ENCODE measurements at places on chromosomes 2 and 18.

- DNase-seq, result no peak
Measured at GRCh38 chr2:149278872-149279264, 51.5 kb upstream of the LYPD6 start.

- DNase-seq, result no peak
Measured at GRCh38 chr2:210593166-210593565, 36.8 kb downstream of the CPS1 start.

- no peak for DNase-seq
Measured at GRCh38 chr18:44741511-44741910, 60.8 kb downstream of the SETBP1 start.

GRCh38 chr2:136645236-136645828 is 120.0 kb upstream of the THSD7B start:
- DNase-seq, result no peak

DNA sequence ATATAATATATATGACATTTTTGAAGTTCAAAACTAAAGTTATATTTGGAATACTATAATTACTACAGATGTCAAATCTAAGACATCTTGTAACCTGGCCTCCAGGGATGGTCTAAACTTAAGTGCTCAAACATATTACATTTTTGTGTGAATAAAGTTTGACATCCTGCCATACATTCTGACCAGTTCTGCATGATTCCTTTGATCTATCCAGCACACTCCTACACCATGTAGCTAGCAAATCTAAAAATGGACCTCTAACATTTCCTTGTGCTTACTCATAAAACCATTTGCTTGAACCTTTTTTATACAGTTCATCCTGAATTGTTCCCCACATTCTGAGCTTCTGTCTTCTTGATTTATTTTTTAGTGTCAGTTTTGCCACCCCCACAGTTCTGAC is 294.3 kb upstream of the ZNF804A start:
- DNase-seq, result no peak

GRCh38 chr2:48511849-48512470 is 18.0 kb upstream of the STON1 start:
- DNase-seq, result no peak

DNA sequence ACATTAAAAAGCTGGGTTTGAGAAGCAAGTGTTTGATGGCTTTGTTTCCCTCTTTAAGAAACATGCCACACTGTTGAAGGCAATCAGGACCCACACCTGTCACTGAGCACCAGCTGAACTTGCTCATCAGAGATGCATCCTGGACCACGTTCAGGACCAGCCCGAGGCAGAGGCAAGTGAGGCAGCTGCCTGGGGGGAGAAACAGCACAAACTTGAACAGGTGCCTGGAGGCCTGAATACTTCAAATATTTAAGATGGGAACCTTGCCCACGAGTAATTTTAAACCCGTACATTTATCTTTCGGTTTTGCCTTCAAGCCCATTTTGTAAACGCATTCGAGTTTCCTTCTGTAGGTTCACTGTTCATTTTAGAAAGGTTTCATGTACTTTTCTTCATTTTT is 421.3 kb downstream of the NYAP2 start:
- no peak for DNase-seq

GRCh38 chr2:228771774-228772173 is 499.3 kb downstream of the PID1 start:
- no peak for DNase-seq

- DNase-seq, result no peak
Measured at GRCh38 chr2:88687384-88687783, 4.1 kb upstream of the RPIA start.

DNA sequence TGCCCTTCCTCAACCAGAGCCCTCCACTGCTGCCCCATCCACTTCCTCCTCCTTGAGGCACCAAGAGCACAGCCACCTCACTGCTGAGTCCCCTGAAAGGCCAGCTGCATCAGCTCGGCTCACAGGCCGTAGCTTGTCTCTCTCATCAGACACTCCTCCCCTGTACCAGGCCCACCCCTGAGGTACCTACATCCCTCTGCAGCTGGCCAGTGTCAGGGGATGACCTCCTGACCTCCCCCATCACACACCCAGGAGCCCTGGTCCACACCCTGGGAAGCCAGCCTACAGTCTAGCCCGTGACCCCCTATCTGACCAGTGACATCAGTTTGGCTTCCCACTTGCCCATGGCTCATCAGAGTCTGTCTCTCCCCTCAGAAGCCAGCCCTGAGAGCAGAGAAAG is 205.6 kb downstream of the TNS1 start:
- no peak for DNase-seq

DNA sequence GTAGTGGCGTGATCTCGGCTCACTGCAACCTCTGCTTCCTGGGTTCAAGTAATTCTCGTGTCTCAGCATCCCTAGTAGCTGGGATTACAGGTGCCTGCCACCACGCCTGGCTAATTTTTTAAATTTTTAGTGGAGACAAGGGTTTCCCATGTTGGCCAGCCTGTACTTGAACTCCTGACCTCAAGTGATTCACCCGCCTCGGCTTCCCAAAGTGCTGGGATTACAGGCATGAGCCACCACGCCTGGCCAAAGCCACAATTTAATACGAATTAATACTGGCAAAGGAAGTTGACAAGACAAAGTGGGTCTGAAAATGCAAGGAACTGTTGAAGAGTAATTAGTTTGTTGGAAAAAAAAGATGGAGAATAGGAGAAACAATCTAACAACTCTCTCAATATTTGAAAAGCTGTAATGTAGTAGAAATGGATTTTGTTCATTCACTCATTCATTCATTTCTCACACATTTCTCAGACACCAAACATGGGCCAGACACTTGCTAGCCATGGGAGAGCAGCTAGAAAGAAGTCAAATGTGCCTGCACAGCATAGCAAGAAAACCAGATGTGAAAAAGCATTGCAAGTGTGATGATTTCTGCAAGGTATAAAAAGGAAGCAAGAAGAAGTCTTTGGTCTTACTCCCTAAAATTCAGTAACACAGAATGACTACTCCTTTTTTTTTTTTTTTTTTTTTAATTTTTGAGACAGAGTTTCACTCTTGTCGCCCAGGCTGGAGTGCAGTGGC is 39.4 kb upstream of the ATL2 start:
- DNase-seq, result no peak

DNA sequence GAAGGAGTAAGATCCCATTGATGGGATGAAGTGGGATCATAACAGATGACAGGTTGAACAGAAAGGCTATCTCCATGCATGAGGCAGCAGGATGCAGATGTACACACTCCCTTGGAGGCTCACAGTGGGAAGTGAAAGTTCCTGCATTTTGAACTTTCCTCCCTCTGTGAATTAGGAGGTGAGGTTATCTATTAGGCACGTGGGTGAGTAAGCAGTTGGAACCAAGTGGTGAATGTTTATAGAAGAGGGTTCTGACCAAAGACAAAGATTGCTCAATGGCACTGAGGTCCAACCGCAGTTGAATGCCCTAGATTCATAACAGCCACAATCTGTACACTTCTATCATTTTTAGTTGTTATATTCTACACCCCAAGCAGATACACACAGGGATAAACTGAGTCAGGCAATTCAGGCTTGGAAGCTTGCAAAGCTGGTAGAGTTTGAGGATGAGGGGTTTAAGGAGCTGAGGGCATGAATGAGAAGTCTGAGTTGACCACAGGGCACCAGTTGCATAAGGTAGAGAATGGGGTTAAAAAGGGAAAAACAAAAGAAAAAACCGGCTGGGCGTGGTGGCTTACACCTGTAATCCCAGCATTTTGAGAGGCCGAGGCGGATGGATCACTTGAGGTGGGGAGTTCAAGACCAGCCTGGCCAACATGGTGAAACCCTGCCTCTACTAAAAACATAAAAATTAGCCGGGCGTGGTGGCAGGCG is 7.1 kb upstream of the KCMF1 start:
- DNase-seq, result peak; percentile 65

DNA sequence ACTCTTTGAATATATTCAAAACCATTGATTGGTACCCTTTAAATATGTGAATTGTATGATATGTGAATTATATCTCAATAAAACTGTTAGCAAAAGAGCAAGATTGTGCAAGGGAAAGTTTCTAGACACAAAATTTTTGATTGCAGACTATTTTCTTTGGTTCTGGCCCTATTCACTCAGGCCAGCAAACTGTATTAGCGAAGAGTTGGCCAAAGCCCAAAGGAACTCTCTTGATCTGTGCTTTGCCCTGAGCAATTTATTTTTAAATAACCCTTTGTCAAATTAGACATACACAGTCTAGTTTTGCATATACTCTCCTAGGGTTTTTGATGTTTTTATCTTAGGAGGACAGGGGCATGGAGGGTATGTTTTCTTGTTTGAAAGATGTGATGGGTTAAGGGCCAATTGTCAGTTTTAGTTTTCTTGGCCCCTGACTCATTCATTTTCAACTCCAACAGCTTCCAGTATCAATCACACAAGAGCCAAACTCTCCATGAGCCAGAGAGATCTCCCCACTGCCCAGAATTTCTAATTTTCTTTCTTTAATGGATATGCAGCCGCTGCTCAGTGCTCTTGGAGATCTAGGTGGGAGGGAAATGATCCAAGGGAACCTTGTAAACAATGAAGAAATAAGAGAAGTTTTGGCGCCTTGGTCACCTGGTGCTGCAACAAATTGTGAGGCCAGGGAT is 231.5 kb downstream of the SRBD1 start:
- DNase-seq, result no peak

GRCh38 chr2:204749319-204749718 is 204.0 kb downstream of the PARD3B start:
- no peak for DNase-seq

DNA sequence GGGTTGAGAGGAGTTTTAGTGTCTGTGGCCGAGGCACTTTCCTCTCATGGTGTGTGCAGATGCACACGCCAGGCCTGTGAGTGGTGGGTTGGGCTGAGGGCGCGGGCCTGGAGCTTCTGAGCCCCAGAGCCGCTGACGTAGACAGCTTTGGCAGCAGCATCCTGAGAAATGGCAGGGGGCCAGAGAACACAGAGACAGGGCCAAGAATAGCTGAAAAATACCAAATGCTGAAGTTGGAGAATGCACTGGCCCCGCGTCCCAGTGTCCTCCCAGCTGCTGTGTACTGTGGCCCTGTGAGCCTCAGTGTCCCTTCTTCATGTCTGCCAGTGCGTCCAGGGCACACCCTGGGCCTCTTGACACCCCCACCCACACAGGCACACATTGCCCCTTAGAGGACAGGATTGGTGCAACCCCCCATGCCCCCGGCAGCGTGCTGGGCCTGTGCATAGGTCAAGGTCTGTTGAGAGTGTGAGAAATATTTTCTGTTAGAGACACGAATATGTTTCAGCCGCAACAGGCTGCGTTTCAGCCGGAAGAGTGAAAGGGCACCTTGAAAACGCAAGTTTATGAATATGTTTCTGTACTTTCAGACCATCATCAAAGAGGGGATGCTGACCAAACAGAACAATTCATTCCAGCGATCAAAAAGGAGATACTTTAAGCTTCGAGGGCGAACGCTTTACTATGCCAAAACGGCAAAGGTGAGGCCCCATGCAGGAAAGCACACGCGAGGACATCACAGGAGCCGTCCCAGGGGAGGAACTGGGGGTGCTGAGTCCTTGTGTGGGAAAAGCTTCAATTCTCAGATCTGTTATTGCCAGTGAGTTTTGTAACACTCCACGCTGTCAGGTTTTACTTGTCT is 33.6 kb downstream of the DGKD start:
- no peak for DNase-seq

- DNase-seq, result no peak
Measured at GRCh38 chr18:69996417-69996816, 48.7 kb upstream of the CD226 start.

GRCh38 chr18:54004828-54005227 is 219.6 kb downstream of the MBD2 start:
- no peak for DNase-seq

DNA sequence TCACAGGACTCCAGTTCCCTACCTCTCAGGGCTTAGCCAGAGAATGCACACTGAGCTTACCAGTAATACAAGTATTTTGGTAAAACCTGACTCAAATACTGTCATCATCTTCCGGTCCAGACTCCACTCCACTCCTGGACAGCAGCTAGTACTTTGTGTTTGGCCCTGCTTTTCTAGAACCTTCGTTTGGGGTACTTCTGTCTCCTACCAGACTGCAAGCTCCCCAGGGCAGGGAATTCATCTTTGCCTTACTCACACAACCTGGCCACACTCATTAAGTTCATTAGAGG is 108.9 kb upstream of the CDC42EP3 start:
- DNase-seq, result no peak

DNA sequence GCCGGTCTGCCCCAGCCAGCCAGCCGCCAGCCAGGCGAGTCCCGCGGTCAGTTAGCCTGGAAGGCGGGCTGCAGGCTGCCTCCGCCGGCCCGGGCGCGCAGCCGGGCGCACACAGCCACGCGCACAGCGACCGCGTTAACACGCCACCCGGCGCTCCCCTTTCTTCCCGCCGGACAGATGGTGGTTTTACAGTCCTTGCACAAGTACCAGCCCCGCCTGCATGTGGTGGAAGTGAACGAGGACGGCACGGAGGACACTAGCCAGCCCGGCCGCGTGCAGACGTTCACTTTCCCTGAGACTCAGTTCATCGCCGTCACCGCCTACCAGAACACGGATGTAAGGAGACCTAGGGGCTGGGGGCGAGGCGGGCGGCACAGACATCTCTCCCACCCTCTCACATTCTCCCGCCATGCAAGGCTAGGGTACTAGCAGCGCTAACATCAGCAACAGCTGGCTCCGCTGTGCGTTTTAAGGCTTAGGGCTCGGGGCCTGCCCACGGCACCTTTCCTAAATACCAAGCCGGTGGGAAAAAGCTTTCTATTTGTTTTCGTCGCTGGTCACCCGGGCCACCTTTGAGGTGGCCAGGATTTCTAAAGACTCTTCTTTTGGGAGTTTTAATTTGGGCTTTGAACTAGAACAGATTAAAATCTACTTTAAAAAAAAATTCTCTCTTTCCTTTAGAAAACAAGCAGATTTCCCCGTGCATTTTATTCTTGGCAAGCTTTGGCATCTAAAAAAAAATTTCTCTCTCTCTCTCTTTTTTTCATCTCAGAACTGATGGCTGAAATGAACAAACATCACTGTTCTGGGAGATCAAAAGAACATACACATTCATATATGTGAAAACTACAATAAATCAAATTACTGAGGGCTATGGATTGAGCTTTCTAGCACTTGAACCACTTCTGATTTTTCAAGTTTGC is 2.9 kb downstream of the TBR1 start:
- no peak for DNase-seq

DNA sequence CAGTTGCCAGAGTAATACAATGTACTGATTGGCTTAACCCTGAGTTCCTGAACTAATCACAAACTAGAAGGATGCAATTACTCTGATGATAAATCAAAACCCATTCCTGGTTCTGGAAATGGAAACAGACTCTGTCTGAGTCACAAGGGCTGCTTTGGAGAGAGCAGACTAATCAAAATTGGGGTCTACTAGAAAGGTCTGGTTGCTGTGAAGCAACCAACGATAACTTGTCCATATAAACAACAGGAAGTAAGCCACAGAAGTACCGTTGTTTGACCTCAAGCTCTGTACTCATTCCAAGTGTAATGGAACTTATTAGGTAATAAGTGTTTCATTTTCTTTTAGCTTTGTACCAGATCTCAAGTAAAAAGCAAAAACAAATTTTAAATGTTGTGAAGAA is 49.7 kb downstream of the RASGRP3 start:
- DNase-seq, result no peak

All from inflammatory macrophage (primary cell).